Iris pigment epithelial cell (primary cell): ENCODE measurements at places on chromosomes 3 and 15.
A peak's percentile ranks its signal among the peaks of the same experiment; 100 is the strongest.

GRCh38 chr3:151305060-151305774, 11.4 kb downstream of the GPR87 start:
- peak; percentile 99 for DNase-seq

- no peak for DNase-seq
These were observed 110.5 kb downstream of the SAMMSON start for GRCh38 chr3:70110066-70110465.

- peak; percentile 5 for DNase-seq
These were observed 8.5 kb upstream of the FGD5 start for GRCh38 chr3:14810070-14810791.

- no peak for DNase-seq
These were observed 23.4 kb upstream of the PLOD2 start for GRCh38 chr3:146184241-146185015.

DNA sequence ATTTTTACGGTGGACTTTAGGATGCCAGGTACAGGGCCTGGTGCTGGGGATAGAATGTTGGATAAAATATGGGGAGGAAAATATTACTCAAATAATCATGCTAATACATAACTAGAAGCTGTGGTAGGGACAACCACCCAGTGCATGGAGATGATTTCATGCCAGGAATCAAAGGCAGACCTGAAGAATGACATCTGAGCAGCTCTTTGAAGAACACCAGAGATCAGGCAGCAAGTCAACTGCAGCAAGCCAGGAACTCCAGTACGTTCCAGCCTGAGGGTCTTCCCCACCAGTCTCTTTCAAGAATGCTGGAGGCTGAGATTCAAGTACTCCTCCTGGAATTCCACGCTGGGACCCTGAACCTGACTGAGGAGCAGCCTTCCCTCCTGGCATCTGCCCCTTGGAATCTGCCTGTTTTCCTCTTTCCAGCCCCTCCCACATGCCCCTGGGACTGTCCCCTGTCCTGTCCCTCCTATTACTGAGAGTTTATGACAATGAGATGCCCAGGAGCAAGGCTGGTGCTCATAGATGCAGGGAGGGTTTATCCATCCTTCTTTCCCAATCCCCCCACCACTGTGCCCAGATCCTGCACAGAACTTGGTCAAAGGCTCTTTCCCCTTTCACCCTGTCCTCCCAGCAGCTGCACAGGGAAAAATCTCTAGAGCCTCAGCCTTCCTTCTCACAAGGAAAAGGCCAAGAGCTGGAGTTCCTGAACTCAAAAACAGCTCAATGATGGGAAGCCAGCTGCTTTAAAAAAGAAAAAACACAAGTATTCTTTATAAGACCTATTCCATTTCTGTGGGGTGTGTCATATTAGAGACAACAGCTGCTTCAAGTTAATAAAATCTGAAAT, 68.0 kb downstream of the PDZRN3 start:
- DNase-seq = no peak

- DNase-seq = peak; percentile 62
These were observed 481.7 kb downstream of the GBE1 start for GRCh38 chr3:81279481-81280379.

DNA sequence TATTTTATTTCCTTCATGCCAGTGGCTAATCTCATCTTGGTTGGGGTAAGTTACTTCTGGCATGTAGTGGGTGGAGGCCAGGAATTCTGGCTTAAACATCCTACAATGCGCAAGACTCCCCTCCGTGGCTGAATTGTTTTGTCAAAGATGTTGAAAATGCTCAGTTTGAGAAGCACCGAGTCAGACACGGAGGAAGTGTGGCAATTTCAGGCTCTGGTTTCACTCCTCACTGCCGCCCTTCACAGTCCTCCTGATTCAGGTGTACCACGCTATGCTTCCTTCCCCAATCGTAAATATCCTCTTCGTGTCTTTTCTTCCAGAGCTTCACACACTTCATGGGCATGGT, 150.7 kb downstream of the OPA1 start:
- DNase-seq = peak; percentile 45

- peak; percentile 23 for DNase-seq
These were observed 359.1 kb upstream of the IL12A start for GRCh38 chr3:159629329-159630084.

- peak; percentile 98 for DNase-seq
These were observed 5.2 kb downstream of the TBC1D2B start for GRCh38 chr15:78072080-78072892.

DNA sequence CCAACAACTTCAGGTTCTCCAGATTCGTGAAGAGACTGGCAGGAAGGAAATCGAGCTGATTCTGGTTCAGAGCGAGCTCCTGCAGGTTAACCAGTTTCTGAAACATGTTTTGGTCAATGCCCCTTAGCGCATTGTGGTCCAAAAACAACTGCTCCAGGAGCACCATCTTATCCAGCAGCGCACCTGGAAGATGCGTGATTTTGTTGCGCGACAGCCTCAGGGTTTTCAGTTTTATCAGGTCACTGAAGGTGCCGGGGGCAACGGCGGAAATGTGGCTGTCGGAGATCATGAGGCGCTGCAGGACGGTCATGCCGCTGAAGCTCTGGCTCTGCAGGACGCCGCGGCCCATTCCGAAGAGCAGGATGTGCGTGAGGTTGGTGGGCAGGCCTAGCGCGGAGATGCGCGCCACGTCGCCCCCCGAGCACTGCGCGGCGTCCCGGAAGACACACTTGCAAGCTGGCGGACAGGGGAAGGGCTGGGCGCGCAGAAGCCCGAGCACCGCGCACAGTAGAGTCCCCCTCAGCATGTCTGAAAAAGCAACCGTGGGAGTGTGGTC, 1.2 kb downstream of the GP5 start:
- no peak for DNase-seq

DNA sequence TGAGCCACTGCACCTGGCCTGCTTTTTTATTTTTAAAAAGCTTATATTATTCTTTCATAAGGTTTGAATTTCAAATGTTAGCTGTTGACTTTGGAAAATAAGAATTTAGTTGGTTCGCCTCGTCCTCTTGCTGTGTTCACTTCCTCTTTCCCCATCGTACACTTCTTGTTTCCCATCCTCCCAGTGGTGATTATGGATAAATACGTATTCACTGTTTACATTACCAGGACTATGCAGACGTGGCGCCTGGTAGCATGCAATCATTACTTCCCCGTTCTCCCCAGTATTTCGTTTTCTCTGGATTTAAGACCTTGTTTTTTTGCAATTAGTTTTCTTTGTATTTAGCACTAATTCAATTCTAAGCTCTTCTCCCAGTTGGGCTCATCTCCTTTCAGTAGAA, 70.1 kb downstream of the LMLN start:
- no peak for DNase-seq

DNA sequence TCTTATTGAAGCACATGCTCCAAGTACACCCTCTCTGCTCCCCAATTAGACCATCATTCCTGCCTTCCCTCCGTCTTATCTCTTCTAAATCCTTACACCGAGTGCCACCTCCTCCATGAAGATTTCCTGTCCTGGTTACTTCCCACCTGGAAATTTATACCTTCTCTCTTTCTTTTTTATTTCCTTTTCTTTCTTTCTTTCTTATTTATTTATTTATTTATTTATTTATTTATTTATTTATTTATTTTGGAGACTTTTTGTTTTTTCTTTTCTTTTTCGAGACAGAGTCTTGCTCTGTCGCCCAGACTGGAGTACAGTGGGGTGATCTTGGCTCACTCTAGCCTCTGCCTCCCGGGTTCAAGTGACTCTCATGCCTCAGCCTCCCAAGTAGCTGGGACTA, 45.9 kb upstream of the ABHD2 start:
- DNase-seq = no peak

- DNase-seq = no peak
These were observed 36.1 kb downstream of the TRAK1 start for GRCh38 chr3:42127226-42127625.

- no peak for DNase-seq
These were observed 23.8 kb downstream of the FEM1B start for GRCh38 chr15:68301301-68301700.
